Stimulated activated CD8-positive, alpha-beta memory T cell treated with anti-CD3 and anti-CD28 coated beads, Interleukin-15, amount 100 ng/mL, for 24 hours (primary cell): ENCODE measurements at places on chromosomes 7 and 10.
A peak's percentile ranks its signal among the peaks of the same experiment; 100 is the strongest.

DNA sequence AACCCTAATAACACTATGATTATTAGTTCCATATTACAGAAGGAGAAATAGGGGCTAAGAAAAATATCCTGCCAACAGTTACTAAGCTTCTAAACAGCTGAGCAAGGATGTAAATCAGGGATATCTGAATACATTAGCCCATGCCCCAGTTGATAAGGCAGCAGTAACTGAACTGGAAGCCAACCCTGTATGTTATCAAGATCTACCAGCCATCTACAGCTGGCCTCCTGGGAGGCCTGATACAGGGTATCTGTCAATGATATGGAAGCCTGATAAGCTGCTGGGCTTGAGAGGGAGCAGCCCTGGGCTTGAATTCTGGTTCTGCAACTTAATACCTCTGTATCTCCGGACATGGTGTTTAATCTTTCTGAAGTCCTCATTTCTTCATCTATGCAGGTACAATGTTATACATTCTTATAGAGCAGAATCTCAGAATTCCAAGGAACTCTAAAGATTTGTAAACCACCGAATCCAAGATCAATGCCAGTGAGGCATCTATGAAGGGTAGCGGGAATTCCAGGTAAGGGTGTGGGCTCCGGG lies 37.9 kb upstream of the AFAP1L2 start:
- no peak for DNase-seq

DNA sequence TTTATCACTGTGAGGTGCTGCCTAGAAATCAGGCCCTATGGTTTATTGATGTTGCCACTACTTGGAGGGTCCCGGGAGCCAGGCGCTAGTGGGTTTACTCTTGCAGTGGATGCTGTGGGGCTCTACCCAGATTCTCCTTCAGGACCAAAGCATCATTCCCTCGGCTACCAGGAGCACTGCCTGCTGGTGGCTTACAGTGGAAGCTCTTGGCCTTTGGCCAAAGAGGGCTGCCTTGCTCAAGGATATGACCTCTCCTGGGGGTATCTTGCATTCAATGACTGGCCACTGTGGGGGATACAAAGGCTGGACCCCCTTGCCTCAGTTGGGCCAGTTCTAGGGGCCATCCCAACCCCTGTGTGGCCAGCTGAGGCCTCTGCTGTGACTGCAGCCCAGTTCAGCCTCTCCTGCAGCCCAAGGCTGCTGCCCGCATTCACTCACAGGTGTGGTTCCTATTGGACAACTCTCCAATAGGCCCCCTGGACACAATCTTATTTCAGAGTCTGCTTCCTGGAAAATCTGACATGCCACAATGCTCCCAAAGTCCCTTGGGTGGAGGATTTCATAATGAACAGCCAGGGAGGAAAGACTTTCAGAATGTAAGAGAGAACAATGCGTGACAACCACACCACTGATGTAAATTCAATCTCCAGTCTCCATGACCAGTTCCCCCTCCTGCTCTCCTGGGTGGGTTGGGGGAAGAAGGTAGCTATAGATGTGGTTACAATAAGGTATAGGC lies 196.3 kb downstream of the SNX10 start:
- DNase-seq: no peak

DNA sequence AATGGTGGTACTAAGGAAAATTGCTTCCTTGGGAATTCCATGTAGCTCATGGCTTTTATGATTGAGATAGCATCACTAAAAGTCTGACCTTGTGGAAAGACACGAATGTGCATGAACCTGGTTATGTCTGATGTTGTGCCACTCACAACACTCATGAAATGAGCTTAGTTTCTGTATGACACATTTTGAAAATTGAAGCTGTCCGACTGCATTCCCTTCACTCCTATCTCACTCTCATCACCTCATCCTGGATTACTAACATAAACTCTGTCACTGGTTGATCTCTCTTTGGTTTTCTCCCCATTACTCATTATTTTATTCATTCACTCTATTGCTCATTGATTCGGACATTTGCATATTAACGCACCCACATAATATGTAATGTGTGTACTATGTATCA lies 190.0 kb upstream of the VWC2 start:
- no peak for DNase-seq

- DNase-seq: no peak
Measured at GRCh38 chr10:110824152-110824441, 47.6 kb upstream of the PDCD4 start.

DNA sequence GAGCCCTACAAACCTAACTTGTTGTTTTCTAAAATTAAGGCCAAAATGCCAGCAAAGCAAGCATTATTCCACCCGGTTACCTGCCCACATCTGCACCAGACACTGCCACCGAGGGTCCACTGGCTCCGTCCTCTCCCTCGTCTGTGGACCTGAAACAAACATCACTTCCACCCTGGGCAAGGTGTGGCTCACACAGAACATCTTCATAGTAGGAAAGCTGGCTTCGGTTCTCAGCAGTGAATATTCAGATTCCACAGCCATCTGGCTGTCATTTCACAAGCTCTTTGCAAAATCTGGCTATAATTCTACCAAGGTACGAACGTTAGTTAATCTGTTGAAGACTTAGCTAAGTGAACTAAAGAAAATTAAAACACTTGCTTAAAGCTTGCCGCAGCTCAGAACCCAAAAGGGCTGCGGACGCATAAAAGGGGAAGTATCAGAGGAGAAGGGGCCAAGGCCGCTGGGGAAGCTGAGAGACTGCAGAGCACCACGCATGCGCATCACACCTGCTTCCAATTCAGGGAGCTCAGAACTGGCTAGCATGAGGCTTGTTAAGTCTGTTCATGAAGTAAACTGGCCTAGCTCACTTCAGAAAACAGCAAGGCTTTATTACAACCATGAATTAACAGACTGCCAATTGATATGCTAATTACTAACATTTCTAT lies 46.1 kb downstream of the PTPRN2 start:
- no peak for DNase-seq

- DNase-seq: no peak
Measured at GRCh38 chr10:86046845-86047460, 319.6 kb downstream of the GRID1 start.

GRCh38 chr7:94655848-94656657 lies at the start of gene SGCE:
Gene SGCE (minus strand): TSS chr7:94656133. CDS start chr7:94656098, 35 bp downstream.
- DNase-seq: no peak

DNA sequence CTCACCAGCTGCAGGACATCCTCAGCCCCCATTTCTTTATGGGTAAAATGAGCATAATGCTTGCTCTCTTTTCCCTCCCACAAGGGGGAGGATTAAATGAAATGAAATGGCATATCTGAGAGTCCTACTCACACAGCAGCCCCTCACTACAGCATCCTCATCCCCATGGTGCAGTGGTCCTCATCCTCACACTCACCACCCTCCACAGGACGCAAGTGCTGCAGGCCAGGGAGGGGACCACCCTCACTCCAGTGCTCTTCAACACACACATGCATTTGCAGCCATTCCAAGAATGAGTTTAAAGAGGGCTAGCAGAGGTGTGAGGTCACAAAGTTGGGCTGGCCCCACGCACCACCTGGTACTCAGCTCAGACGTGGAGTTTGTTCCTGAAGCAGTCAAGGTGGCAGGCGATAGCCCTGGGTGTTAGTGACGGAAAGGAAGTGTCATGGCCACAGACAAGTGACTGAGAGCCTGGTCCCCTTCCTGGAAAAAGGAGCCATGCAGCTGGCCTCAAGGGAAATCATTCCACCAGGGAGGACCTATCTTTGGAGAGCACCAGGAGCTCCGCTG lies 234.0 kb downstream of the TNS3 start:
- DNase-seq: no peak

GRCh38 chr7:128358233-128358632 lies 3.3 kb downstream of the PRRT4 start:
- DNase-seq: no peak

DNA sequence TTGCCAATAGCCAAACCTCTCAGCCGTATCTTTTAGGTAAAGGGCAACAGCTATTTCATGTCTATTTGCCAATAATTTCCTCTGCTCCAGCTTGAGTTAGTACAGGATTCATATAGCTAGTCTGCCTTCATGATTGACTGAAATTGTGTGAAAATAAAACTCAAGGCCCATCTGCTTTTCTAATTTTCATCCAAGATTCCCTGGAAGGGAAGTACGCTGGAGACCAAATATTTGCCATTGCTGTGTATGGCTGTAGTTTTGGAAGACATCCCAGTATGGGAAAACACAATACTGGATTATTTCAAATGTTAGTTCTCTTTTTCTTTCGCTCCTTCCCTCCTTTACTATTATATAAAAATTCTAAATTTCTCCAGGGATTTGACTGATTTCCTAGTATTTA lies 652.4 kb downstream of the CNTNAP2 start:
- no peak for DNase-seq

GRCh38 chr7:2882111-2882510 lies 38.0 kb upstream of the GNA12 start:
- DNase-seq: no peak

GRCh38 chr7:29977886-29978651 lies 11.5 kb downstream of the SCRN1 start:
- no peak for DNase-seq

DNA sequence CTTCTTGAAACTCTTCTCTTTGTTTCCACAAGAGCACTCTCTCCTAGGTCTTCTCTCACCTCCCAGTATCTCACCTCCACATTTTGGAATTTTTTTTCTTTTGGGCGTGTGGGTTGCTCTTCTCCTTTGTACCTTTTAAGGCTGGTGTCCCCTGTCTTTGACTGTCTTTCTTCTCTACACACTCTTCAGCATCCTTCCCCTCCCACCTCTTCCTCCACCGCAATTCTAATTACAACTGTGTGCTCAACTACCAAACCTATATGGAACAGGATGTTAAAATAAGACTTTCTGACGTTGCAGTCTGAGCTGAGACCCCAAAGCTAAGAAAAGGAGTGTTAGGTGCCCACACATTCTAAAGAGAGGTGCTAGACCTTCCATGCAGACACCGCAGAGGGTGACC lies 14.0 kb upstream of the ADRB1 start:
- no peak for DNase-seq

GRCh38 chr7:18540396-18540795 lies 44.8 kb downstream of the HDAC9 start:
- no peak for DNase-seq

- DNase-seq: no peak
Measured at GRCh38 chr7:105719395-105719794, 138.1 kb upstream of the EFCAB10 start.

DNA sequence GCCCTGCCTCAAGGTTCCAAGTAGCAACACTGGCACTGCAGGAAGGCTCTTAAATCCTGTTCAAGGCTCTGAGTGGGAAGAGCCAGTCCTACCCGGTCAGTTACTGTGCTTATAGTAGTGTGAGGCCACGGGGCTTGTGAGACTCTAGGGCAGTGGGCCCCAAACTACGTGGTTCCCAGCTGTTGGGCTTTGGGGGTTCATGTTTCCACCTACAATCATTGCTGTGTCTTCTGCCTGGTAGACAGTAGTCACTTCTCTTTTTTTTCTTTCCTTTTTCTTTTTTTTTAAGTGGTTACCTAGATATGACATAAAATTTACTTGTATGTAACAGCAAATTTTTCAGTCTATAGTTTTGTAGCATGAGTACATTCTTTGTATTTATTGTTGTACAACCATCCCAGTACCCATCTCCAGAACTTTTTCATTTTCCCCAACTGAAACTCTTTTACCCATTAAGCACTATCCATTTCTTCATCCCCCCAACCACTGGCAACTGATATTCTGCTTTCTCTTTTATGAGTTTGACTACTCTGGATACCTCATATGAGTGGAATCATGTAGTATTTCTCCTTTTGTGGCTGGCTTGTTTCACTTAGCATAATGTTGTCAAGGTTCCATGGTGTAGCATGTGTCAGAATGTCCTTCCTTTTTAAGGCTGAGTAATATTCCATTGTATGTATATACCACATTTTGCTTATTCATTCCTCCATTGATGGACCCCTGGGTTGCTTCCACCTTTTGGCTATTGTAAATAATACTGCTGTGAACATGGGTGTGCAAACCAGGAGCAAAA lies 7.7 kb downstream of the UBTD1 start:
- no peak for DNase-seq

GRCh38 chr10:43961523-43962345 lies 313.1 kb upstream of the ZNF32 start:
- DNase-seq: no peak

DNA sequence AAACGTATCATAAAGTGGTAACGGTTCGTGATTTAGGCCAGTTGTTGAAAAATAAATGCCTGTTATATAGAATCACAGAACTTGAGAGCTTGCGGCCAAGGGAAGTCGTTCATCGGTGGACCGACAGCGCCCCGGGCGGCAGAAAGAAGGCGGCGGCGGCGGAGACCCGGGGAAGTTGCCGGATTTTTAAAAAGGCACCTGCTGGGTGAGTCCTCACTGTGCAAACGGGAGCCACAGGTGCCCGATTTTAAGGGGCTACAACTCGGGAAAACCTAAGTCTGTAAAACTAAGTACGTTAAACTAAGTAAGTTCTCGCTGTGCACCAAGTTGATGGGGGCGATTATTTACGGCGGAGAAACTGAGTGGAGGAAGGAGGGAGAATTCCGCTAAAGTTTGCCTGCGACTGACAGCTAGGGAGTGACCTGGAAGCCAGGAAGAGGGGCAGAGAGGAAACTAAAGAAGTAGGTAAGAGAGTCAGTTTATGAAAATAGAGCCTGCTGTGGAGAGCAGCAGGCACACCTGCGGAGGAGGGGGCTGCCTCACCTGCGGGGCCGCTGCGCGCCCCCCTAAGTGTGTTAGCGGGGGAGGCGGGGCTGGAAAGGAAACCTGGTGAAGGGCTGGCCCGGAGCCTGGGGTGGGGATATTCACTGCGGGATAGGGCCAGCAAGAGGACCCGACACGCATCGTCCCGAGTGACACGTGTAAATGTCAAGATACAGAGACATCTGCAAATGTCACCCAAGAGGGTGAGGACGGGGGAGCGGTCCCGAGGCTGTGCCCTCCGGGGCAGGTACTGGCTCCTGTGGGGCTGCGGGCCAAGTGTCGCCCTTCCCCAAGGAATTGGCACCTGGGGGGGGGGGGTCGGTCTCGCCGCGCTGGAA lies 996 bp downstream of the ADAM12 start:
- peak; percentile 5 for DNase-seq

GRCh38 chr7:70893971-70894715 lies 237.8 kb upstream of the GALNT17 start:
- no peak for DNase-seq

DNA sequence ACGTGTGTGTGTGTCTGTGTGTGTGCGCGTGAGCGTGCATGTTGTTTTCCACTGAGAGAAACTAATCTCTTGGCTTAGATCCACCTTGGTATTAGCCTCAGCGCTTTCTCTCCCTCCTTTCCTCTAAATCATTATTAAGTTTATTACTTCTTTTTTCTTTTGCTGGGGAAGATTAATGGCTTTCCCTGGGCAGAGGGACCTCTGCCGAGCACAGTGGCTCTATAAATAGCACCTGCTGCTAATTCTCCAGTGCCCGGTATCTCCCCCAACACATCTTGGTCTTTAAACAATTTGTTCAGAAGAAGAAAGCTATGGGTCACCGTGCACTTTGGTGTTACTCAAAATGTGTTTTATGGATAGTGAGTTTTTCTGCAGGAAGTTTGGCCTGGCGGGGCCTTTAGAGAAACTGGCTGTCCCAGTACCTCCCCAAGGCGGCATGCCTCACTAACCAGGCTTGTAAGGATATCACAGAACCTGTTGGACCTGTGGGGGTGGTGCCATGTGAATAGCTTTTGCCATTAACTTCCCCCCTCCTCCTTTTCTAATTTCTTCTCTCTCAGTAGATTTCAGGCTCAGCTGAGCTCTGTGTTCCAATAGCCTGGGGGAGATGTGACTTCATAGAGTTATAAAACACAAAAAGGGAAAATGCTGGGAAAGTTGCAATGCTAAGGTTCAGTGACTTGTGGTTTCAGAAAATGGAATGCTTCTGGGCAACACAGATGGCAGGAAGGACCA lies 70.1 kb upstream of the RAB11FIP2 start:
- DNase-seq: no peak

- no peak for DNase-seq
Measured at GRCh38 chr10:112280205-112280921, 2.8 kb upstream of the TECTB start.
